Right atrium auricular region (tissue), 2 donors: ENCODE measurements at places on chromosomes 5 and 9.

DNA sequence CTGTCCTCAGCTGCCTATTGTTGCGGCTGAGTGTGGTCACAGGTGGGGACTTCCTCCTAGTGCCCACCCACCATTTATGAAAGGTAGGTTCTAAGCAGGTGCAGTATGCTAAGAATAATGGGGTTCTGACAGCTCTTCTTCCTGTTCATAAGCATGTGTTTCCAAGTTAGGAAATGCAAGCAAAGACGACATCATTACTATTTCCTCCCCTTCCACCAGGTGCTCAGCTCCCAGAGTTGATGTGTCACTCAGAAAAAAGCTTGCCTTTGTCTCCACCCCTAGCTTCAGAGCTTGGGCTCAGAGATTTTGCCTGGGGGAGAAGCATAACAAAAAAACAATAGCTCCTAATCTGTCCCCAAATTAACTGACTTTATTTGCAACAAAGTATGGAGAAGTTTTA is 1076.7 kb downstream of the NR2F1-AS1 start:
- DNase-seq, result no peak

- no peak for DNase-seq
Measured at GRCh38 chr5:33372721-33373472, 67.9 kb upstream of the TARS1 start.

- DNase-seq, result peak; percentile 69
Measured at GRCh38 chr9:83649080-83649479, 26.1 kb downstream of the IDNK start.

GRCh38 chr9:90921969-90922368 is 120.3 kb downstream of the SYK start:
- no peak for DNase-seq

- no peak for DNase-seq
Measured at GRCh38 chr5:32814141-32814540, 103.0 kb downstream of the NPR3 start.

- no peak for DNase-seq
Measured at GRCh38 chr9:1748407-1748806, 266.7 kb upstream of the SMARCA2 start.

DNA sequence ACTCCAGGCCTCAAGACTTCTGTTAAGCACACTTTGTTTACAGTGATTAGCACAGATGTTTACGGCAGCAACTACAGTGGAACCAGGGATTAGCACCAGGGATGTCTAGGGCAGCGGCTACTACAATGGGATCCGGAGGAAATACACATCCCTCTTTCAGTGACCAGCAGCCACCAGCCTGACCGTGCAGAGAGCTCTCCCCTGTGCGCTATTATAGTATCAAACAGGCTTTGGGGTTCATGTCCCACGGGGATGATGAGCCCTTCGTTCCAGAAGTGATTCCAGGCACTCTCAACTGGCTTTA is 21.5 kb downstream of the GFPT2 start:
- DNase-seq, result no peak

- DNase-seq, result no peak
Measured at GRCh38 chr9:132673355-132673754, 3.1 kb downstream of the GTF3C4 start.

DNA sequence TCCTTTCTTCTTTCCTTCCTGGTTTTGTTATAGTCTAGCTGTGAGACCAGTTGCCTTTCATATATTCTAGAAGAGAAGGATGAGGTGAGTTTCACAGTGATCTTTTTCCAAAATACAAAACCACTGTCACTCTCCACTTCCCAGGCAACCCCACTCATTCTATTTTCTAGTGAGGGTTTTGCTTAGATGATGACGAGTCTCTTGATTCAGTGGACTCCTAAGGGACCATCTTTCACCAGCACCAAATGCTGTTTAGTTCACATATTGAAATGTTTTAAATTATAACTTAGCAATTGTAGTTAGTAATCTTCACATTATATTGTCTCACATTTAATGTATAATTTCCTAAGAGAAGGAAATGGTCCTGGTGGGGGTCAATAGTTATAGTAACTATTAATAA is 25.2 kb downstream of the PIK3R1 start:
- DNase-seq, result no peak

DNA sequence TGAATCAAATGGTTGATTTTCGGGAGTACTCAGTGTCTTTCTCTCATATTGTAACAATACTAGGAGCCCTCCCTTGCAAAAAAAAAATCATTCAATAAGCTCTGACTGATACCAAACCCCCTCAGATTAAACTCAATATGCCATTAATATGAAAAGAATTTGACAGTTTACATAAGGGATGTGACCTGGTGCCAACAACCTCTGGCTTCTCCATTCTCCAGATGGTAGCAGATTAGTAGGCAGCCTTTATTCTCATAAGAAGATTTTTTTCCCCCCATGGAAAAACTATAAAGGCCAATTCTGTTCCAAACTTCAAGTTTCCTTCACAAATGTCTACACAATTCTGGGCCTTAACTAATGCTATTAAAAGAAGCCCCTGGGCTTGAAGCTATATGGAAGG is 96.5 kb downstream of the EFNA5 start:
- no peak for DNase-seq

DNA sequence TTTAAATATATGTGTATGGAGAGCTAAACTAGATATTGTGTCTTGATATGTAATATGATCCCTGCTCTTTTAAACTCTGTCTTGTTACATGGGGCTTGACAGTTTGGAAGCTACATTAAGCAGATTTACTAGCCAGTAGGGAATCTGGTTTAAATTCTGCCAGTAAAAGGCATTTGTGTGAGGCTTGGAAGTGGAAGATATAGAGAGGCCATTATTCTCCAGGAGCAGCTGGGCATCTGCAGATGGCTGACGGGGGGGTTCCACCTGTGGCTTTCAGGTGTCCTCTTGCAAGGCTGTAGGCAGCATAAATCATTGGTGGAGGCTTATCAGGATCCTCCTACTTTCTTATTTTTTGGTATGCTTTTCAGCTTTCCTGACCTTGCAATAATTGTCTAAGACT is 179.1 kb upstream of the FBXL7 start:
- no peak for DNase-seq

- DNase-seq, result no peak
Measured at GRCh38 chr5:136113606-136114005, 19.0 kb upstream of the SMAD5 start.

DNA sequence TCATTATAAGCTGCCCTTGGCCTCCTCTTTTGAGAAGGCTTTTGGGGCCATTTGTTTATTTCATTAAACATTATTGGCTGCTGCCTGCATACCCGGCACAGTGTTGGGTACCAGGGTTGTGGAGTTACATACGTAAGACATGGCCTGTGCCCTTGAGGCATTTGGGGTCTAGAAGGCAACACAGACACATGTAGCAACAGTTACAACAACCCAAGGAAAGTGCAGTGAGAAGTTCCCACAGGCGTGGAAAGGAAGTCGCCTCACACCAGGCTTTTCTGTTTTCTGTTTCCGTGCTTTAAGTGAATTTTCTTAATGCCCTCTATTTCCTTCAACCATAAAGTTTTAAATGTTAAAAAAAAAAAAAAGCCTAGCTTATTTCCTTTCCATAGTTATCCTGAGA is 47.4 kb downstream of the GALNT10 start:
- DNase-seq, result no peak

- peak; percentile 76 for DNase-seq
Measured at GRCh38 chr9:88076286-88077070, 61.8 kb downstream of the SPATA31C2 start.

DNA sequence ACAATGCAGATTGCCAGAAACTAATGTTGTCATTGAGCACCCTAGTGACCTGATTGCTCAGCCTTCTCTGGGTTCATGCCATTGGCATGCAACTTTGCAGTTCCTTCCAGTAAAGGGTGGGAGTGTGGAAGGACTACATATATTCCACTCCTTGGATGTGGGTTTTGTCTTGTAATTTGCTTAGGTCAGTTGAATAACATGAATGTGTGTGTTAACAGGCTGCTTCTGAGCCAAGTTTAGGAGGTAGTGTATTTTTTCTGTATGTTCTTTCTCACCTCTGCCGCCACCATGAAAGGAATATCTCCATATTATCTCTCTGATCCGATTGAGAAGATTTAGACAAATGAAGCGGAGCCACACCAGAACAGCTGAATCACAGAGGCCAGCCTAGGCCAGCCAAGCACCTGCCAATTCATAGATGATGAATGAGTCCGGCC is 1929.6 kb upstream of the CDH6 start:
- DNase-seq, result no peak

DNA sequence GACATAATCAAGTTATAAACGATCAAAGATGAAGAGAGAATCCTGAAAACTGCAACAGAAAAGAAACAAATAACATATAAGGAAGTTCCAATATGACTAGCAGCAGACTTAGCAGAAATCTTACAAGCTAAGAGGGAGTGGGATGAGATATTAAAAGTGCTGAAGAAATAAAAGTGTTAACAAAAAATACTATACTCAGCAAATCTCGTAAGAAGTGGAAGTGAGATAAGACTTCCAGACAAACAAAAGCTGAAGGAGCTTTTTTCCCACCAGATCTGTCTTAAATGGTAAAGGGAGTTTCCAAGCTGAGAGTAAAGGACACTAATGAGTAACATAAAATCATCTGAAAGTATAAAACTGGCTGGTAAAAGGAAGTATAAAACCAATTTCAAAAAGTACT is 2036.0 kb upstream of the C9orf72 start:
- no peak for DNase-seq

DNA sequence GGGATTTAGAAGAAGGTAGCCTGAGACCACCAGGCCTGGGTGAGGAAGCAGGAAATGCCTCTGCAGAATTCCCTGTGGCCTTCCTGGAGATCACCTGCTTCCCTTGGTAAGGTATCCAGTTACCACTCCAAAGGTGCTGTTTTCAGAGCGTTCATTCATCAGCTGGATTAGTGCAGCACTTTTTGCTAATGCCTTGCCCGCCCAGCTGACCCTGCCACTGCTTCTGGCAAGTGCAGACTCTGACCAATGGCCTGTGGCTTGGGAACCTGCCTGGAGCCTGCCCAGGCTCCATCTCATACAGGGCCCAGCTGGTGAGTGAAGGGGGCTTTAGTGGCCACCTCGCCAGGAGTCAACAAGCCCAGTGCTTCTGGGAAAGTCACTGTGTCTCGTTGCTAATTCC is 48.6 kb downstream of the FOXI1 start:
- no peak for DNase-seq

GRCh38 chr9:91580136-91580535 is 156.5 kb upstream of the NFIL3 start:
- DNase-seq, result no peak

- DNase-seq, result no peak
Measured at GRCh38 chr5:175712313-175712680, 54.4 kb downstream of the HRH2 start.

GRCh38 chr5:138819081-138819480 is 56.1 kb downstream of the LRRTM2 start:
- DNase-seq, result no peak

DNA sequence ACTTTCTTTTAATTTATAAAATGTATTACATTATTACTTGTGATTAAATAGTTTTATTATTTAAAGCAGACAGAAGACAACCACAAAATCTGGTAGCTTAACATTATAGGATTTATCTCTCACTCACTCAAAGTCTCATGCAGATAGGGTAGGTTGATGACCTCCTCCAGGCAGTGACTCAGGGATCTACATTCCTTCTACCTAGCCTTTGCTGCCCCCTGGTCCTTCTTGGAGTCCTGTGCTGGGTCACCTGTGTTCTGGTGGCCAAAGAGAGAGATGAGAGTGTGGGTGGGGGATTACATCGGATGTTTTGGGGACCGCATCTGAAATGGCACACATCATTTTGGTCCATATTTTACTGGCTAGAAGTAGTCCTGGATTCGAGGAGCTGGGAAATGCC is 95.7 kb upstream of the CTSL start:
- no peak for DNase-seq

DNA sequence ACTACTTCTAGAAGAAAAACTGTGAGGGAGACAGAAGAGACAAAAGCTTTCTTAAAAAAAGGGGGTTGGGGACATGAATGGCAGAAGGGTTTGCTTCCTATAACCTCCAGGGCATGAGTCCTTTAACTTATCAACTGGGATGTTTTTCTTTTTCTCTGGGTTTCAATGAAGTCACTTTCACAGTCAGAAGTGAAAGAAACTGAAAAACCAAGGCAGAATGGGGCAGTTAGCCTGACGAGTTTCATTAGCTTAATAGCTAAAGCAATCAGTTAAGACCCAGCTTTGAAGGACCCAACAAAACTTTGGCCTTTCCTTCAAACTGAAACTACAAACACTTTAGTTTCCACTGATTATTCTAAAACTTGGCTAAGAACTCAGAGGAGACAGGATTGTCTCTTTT is 4.6 kb upstream of the OR13C8 start:
- DNase-seq, result no peak

- no peak for DNase-seq
Measured at GRCh38 chr9:113719919-113720318, 156.2 kb upstream of the ZNF618 start.

DNA sequence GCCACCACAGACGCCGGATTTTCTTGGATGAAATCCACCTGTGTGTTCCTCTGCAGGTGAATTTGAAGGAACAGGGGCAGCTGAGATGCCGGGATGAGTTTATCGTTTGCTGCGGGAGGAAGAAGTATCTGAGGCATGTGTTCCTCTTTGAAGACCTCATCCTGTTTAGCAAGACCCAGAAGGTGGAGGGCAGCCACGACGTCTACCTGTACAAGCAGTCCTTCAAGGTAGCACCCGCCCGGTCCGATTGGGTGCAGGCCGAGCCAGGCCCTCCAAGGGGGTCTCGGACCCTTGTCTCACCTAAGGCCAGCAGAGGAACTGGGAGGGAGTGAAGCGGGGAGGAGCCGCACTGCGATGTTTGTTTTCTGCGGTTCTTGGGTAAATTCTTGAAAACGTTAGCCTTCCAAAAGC is 18.4 kb upstream of the LRRC14B start:
- DNase-seq, result no peak

- DNase-seq, result no peak
Measured at GRCh38 chr5:172727551-172727950, 43.4 kb downstream of the DUSP1 start.

DNA sequence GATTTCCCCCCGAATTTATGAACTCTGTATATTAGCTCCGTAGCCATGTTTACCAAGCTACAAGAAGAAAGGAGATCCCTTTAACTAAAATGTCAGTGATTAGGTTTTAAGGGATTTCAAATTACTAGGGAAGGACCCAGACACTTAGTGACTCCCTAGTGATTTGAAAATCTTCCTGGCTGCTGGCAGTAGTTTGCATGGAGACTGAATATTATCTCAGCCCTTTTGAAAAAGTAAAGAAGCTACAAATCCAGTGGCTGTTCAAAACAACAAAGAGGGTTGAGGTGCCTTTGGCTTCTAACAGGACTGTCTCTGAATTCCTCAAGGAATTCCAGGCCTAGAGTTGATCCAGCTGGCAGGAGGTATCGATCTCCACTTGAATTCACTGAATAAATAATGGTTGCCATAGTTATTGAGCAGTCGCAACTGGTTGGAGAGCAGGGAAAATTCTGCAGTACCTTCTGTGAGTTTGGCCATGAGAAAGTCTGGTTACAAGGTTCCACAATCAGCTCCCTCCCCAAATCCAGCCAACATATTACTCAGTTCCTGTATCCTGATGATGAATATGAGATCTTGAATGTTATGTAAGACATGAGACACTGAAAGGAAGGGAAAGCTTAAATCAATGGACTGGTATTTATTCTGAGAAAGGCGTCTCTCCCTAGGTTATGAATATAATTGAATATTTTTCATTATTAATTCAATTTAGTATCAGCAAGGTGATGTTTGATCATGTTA is 37.7 kb downstream of the NR4A3 start:
- no peak for DNase-seq
